COR-L47 (cell line): ENCODE measurements at places on chromosomes 1 and 21.

DNA sequence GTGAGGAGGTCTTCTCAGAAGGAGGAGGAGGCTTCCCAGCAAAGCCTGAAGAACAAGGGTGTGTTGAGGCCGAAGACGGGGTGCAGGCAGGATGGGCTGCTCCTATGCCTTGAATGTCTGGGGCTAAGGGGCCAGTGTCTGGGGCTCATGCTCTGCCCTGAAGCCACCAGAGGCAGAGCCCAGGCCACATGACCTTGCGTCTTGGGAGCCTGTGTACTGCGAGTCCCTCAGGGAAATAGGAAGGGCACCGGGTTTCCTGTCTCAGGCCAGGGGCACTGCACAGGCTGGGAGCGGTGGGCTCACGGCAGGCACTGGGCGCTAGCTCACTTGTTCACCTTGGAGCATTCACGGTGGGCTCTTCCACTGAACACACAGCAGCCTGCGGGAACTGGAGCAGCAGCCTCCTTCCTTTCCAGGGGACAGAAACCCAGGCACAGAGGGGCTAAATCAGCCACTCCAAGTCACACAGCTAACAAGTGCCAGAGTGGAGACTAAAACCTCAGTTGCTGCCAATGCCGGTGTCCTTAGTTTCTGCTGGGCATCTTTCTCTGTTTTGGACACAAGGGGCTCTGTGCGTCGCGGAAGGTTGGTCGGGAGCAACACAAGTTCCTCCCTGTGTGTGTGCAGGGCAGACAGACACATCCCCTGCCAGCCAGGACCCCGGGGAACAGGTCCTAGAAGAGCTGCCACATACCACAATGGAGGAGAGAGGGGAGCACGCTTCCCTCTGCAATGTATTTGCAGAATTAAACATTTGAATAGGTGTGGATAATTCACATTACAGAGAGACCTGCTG, 104.8 kb upstream of the C1orf174 start:
- no peak for DNase-seq

- no peak for DNase-seq
Measured at GRCh38 chr1:182570611-182570970, 18.5 kb downstream of the RNASEL start.

DNA sequence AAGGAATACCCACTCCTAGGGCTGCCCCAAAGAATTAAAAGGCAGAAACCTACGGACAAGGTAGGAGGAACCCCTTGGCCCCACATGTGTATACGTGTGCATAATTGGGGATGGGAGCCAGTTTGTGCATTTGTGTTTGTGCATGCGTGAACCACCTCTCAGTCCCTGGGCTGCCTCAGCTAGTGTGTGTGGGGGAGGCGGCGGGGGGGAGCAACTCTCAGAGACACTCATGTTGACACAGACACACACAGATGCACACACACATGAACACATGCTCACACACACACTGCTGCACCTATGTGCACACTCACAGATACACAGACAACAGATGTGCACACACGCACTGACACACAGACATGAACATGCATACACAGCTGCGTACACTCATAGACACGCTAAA, 5.1 kb downstream of the LDLRAD1 start:
- DNase-seq: no peak

- no peak for DNase-seq
Measured at GRCh38 chr21:28229814-28230213, 762.9 kb downstream of the LTN1 start.

- no peak for DNase-seq
Measured at GRCh38 chr1:159980076-159980475, 26.0 kb upstream of the SLAMF9 start.

- no peak for DNase-seq
Measured at GRCh38 chr1:207798847-207799246, 47.0 kb downstream of the CD46 start.
